Activated naive CD8-positive, alpha-beta T cell treated with anti-CD3 and anti-CD28 coated beads, Interleukin-2, amount 10 ng/mL, durations not matched to agents 7 days and 5 days (primary cell): ENCODE measurements at places on chromosomes 7 and 10.
A peak's percentile ranks its signal among the peaks of the same experiment; 100 is the strongest.

DNA sequence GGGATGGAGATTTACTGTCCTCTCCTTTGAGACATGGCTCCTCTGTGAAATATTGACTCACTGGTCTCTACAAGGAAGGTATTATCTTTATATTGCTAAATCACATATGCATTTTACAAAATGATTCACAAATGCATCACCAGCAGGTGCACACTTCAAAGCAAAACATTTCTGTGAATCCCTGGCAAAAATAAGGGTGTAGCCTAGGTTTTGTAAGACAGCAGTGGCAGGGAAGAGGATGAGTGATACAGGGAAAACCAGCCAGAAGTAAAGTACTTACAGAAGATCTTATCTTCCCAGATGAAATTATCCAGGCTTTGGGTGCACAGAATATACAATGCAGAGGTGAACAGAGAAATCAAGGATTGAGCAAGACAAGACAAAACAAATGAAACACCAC lies 1094.6 kb downstream of the GATA3 start:
- no peak for DNase-seq

DNA sequence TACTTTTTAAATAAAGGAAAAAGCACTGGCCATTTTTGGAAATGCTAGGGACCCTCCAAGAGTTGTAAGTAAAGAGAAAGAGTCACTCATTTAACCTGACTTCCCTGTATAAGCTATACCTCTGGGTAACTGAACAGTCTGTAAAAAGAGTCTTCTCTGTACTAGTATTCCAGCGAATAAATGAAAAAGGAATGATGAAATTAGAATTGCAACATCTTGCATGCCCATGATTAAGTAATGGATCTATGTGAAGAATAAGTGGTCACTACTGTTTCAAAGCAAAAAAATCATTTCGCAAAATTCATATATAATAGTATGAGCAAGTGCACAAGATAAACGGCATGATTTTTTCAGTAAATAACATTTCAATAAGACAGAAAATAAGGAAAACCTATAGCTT lies 116.8 kb downstream of the ZFAND4 start:
- no peak for DNase-seq

- DNase-seq, result no peak
Measured at GRCh38 chr10:129277841-129278240, 189.2 kb upstream of the MGMT start.

- no peak for DNase-seq
Measured at GRCh38 chr10:75057680-75058079, 53.8 kb upstream of the SAMD8 start.

- no peak for DNase-seq
Measured at GRCh38 chr7:27079234-27079975, 16.4 kb downstream of the HOXA1 start.

DNA sequence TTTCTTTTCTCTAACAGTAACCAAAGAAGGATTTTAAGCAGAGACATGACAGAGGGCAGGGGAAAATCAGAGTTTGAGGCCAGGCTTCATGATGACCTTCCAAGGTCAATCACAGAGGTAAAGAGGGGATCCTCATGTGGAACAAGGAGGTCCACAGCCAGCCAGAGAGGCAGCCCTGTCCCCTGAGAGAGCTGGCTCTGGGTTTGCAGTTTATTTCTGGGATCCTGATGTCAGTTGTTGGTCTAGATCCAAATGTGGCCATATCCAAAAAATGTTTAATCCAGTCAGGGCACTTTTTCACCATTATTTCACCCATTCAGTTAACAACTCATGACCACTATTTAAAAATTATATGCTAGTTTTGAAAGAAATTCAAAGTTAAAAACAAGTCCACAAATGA lies 45.6 kb downstream of the GPR141 start:
- no peak for DNase-seq

GRCh38 chr10:93580828-93581227 lies 14.4 kb downstream of the FFAR4 start:
- no peak for DNase-seq

- no peak for DNase-seq
Measured at GRCh38 chr10:32121648-32122047, 65.4 kb upstream of the KIF5B start.

- DNase-seq, result no peak
Measured at GRCh38 chr10:100502926-100503494, 16.7 kb downstream of the SEC31B start.

- no peak for DNase-seq
Measured at GRCh38 chr7:73728551-73728950, 9.1 kb upstream of the STX1A start.

DNA sequence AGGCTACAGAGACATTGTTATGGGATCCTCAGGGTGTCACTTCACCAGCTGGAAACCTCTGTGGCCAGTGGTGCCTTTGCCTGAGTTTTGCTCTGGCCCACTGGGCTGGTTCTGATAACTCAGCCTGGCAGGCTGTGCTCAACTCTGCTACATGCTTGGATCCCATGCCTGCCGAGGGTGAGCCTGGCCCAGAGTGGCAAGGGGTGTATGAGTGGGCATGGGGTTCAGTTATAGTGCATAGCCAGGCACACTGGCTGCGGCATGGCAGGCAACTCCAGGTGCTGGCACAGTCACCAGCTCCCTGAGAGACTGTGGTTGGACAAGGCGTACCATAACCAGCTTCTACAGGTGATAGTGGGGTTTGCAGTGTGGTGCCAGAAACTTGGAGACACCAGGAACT lies 107.0 kb upstream of the PCDH15 start:
- DNase-seq, result no peak

- DNase-seq, result no peak
Measured at GRCh38 chr10:51983481-51983880, 284.1 kb upstream of the CSTF2T start.

GRCh38 chr7:1230411-1231213 lies 2.1 kb upstream of the UNCX start:
- no peak for DNase-seq

- no peak for DNase-seq
Measured at GRCh38 chr7:140000666-140001268, 62.0 kb downstream of the PARP12 start.

- no peak for DNase-seq
Measured at GRCh38 chr7:6153646-6154541, 118.5 kb downstream of the CYTH3 start.

GRCh38 chr10:69663369-69663947 lies 33.4 kb downstream of the FAM241B start:
- no peak for DNase-seq

GRCh38 chr10:34377833-34378232 lies 437.3 kb downstream of the PARD3 start:
- no peak for DNase-seq

DNA sequence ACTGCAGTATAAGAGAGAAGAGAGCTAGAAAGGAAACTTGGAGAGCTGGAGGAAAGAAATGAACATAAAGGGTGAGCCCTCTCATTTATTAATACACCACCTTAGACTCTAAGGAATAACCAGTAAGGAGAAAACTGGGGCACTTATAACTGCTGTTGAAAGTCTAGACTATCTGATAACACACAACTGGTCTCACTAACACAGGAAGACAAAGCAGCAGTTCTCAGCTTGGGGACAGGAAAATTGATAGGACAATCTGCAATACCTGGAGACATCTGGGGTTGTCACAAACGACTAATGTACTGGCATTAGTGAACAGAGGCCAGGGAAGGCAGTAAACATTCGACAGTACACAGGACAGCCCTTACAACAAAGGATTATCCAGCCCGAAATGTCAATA lies 6.8 kb downstream of the ELMO1 start:
- DNase-seq, result no peak

DNA sequence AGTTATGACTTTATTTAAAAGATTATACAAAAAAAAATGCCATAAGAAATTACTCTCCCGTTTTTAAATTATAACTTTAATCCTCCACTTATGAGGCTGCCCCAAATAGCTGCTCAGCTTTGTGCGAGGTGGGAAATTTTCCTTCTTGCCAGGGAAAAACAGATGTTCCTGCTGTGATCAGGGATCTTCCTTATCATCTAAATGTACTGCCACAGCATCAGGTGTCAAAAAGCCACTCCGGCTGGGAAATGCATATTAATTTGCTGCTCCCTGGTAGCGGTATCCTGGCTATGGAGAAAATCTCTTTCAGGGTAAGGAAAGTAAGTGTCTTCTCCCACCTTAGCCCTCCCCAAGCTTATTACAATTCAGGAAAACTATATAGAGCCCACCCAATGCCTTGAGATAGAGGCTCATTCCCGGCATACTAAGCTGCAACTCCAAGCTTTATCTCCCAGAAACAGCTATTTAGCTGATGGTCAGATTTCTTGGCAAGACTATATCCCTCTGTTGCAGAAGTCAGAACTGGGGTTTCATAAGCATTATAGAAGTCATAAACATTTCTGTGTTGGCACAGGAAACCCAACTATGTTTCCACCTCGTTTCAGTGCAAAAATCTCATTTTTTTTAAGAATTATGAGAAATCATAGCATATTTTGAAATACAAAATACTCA lies 360.4 kb downstream of the PARD3 start:
- DNase-seq, result no peak

DNA sequence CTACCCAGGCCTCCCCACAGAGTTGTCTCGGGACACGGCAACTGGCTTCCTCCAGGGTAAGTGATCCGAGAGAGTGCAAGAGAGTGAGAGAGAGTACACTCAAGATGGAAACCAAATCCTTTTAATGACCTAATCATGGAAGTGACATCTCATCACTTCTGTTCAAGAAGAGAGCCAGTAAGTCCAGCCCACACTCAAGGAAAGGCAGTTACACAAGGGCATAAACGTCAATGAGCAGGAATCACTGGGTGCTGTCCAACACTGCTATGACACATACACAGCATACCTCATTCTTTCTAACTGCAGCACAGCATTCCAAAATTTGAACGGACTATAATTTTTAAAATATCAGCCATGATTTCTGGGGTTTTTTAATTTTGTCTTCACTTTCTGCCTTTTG lies 29.3 kb upstream of the OSBPL3 start:
- no peak for DNase-seq

DNA sequence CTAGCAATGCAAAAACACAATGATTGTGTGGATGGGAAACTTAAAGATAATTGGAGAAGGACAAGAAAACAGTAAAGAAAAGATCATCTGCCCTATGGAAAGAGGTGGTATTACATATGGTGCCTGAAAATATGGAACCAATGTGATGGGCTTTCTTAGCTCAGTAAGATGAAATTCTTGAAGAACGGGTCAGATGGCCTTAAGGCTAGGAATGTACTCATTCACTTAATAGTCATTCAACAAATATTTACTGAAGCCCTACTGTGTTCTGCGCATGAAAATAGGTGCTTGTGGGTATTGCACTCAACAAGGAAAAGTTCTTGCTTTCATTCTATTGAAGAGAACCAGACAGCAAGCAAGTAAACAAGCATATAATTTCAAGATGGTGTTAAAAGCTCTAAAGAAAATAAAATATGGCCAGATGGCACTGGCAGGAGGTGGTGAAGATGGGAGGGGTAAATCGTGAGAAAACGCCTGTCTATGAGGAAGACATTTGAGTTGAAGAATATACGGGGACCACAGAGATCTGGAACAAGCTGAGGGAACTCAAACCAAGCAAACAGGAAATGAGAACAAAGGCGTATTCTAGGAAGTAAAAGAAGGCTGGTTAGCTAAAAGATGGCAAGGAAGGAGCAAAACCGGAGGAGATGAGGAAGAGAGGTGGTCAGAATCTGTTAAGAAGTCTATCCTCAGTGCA lies 179.7 kb downstream of the ANK3 start:
- no peak for DNase-seq

GRCh38 chr10:129932182-129932581 lies 31.9 kb downstream of the EBF3 start:
- peak; percentile 10 for DNase-seq

DNA sequence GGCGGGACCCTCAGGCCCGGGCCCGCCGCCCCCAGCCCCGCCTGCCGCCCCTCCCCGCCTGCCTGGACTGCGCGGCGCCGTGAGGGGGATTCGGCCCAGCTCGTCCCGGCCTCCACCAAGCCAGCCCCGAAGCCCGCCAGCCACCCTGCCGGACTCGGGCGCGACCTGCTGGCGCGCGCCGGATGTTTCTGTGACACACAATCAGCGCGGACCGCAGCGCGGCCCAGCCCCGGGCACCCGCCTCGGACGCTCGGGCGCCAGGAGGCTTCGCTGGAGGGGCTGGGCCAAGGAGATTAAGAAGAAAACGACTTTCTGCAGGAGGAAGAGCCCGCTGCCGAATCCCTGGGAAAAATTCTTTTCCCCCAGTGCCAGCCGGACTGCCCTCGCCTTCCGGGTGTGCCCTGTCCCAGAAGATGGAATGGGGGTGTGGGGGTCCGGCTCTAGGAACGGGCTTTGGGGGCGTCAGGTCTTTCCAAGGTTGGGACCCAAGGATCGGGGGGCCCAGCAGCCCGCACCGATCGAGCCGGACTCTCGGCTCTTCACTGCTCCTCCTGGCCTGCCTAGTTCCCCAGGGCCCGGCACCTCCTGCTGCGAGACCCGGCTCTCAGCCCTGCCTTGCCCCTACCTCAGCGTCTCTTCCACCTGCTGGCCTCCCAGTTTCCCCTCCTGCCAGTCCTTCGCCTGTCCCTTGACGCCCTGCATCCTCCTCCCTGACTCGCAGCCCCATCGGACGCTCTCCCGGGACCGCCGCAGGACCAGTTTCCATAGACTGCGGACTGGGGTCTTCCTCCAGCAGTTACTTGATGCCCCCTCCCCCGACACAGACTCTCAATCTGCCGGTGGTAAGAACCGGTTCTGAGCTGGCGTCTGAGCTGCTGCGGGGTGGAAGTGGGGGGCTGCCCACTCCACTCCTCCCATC lies 82.7 kb downstream of the PAX2 start:
- peak; percentile 64 for DNase-seq

- peak; percentile 87 for DNase-seq
Measured at GRCh38 chr10:15168291-15168785, at the start of gene NMT2. NMT2 (minus strand) TSS chr10:15168693; CDS start chr10:15168612, 81 bp downstream.

DNA sequence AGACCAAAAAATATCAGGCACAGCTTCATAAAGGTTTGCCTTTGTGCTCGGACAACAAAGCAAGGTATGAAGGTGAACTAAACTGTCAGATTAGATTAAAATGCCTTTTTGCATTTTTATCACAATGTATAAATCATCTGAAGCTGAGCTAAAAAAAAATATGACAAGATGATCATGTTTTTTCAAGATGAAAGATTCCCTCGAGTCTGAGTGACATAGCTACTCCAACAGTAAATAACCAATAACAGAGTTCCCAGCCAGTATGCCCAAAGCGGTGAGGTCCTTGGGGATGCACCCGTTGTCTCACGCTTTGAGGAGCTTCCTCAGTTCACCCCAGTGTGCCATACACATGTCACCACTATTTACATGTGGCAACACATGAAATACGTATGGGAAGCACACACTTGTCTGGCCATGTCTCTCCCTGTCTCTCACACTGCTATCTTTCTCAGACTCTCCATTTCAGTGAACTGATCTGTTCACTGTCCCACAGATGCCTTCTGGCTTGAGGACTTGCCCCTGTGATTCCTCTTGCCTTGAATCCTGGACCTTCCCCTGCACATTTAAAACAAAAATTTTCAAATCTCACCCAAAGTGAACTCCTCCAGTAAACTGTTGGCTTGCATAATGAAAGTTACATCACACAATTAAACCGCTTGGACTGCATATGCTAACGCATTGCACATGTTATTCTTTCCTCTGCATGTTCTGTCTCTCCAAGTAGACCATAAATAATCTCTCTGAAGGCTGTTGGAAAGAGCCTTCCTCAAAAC lies 2.6 kb upstream of the PIK3CG start:
- no peak for DNase-seq
